ENCODE measurements at places on chromosomes 5 and 9.
A peak's percentile ranks its signal among the peaks of the same experiment; 100 is the strongest.

DNA sequence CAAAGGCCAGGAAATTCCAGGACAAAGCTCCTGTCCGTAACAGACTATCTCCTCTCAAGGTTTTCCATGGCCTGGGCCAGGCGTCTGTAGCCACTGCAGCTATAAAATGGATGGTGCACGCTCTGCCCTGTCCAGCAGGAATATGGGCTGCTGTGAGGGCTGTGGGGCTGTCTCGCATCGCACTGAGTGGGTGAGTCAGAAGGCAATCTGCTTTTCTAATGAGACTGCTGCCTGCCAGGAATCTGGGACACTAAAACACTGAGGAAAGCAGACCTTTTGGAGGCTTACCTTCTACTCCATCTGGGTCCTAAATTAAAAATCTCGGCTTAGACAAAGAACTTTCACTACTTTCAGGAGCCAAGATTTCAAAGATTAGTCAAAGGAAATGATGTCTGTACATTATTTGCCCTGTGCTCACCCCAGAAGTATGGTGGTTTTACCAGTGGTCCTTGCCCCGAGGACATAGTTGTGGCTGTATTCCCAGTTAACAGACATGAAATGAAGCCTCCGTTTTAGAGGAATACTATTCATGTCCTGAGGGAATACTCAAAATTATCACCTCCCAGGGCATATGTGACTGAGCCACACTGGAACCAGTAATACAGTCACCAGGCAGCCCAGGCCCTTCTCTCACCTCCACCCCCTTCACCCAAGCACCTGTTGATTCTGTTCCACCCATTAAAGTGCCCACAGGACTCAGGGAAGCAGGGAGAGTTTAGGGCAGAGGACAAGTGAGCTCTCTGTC is 56.4 kb downstream of the PFDN1 start:
- no peak for DNase-seq

DNA sequence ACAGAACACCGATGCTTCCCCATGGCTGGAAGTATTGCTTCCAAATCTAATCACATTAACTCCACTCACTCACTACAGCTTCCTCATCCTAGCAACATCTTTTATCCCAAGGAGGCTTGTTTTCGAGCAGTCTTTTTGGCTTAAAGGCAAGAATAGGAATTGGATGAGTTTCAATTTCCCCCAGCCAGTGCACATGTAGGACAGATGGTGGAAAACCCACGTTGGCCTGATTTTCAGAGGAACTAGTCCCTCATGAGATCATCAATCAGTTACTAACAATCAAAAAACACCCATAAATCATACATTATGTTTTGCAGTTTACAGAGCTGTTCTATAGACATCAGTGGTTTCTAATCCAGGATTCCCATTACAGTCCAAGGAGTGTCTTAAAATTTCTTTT is 48.5 kb upstream of the AGXT2 start:
- DNase-seq = no peak

GRCh38 chr9:123414936-123415930 is 59.2 kb downstream of the CRB2 start:
- no peak for DNase-seq

DNA sequence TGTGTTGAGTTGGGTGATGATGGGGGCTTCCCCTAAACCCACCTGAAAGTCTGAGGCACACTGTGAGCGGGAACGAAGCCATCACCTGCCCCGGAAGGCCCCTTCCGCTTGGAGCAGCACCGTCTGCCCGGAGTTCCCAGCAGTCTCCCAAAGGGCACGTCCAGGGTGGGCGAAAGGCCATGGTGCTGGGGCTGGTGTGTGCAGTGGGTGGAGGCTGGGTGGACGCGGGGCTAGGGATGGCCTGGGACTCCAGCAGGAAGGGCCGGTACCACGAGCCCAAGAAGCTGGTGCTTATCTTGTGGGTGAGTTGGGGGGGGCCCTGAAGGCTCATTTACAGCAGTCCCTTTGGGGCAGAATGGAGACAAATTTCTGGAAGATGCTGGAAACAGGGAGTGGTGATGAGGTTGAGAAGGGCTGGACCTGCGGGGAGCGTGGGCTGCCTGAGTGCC is 4.6 kb downstream of the FLT4 start:
- no peak for DNase-seq

DNA sequence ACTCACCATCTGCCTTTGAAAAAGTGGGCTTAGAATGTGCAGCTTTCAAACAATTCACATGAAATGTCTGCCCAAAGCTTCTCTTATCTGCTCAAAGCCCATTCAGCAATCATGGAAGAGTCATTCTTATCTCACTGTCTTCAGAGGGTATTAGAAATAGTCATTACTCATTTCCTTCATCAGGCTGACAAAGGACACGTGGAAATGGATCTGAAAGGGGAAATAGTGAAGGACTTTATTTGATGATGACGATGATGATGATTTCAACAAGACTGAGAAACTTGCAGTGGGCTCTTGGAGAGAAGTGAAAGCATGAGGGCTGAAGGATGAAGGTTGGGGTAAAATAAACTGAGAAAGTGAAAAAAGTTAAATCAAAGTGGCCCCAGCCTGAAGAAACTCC is 194.3 kb downstream of the SMARCA2 start:
- DNase-seq = no peak

- DNase-seq = peak; percentile 51
Observed at GRCh38 chr9:137305060-137305797, 3.2 kb upstream of the NRARP start.

DNA sequence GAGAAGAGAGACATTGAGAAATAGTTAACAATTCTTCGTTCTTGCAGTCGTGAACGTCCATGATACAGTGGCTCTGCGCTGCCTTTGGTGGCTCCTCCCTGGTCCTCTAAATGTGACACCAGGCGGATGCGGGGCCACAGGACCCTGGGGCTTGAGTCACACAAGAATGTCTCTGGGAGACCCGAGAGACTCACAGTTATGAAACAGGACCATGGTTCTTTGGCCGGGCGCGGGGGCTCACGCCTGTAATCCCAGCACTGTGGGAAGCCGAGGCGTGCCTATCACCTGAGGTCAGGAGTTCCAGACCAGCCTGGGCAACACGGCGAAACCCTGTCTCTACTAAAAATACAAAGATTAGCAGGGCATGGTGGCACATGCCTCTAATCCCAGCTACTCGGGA is 767 bp upstream of the ZDHHC11 start:
- DNase-seq = no peak
